ENCODE measurements at places on chromosomes 11 and 22. TPM values are rescaled to one million over a fixed set of nuclear protein-coding genes. Genes with fewer than 3 reads are reported as not detected.

Gene TTC17
- total RNA-seq, result 88.6 TPM

Gene ALDH3B1
- total RNA-seq, result 3.3 TPM

Gene PIH1D2
- 0.42 TPM for total RNA-seq

Gene MS4A15
- total RNA-seq, result not detected

Gene CYTH4
- total RNA-seq, result 9.9 TPM

Gene MS4A4A
- 12.0 TPM for total RNA-seq

Gene AHNAK
- total RNA-seq, result 110 TPM

Gene ACRV1
- total RNA-seq, result not detected

Gene MAJIN
- total RNA-seq, result not detected

Gene CCDC87
- total RNA-seq, result 0.17 TPM

Gene SLC22A8
- total RNA-seq, result not detected

Gene BAIAP2L2
- total RNA-seq, result 0.33 TPM

Gene CCDC73
- total RNA-seq, result 0.23 TPM

Gene YPEL4
- total RNA-seq, result 19.9 TPM

Gene ADAMTS8
- total RNA-seq, result 0.08 TPM

- H3K27ac ChIP-seq, result no peak overlapping the region
- H3K4me1 ChIP-seq, result no peaks in the 10 kb centered on the region
- H3K27me3 ChIP-seq, result peaks cover 3% of the 10 kb centered on the region
- DNase-seq, result no peak
- no peak overlapping the region for H3K4me3 ChIP-seq
Observed at GRCh38 chr22:27204280-27204679, 546.9 kb downstream of the MIAT start.

GRCh38 chr11:19281041-19281440 is 40.3 kb upstream of the E2F8 start:
- H3K4me3 ChIP-seq, result peak overlapping the region; percentile 16
- H3K27ac ChIP-seq, result no peak overlapping the region
- no peaks in the 10 kb centered on the region for H3K27me3 ChIP-seq
- H3K4me1 ChIP-seq, result peaks cover 5% of the 10 kb centered on the region

- no peak for DNase-seq
- no peaks in the 10 kb centered on the region for H3K4me1 ChIP-seq
- H3K27ac ChIP-seq, result no peak overlapping the region
- H3K27me3 ChIP-seq, result no peaks in the 10 kb centered on the region
- no peaks in the 10 kb centered on the region for H3K36me3 ChIP-seq
- no peak overlapping the region for H3K4me3 ChIP-seq
Observed at GRCh38 chr11:127818625-127819024, 768.7 kb downstream of the ETS1 start.

- H3K27me3 ChIP-seq, result no peaks in the 10 kb centered on the region
- H3K4me3 ChIP-seq, result no peak overlapping the region
- no peak overlapping the region for H3K27ac ChIP-seq
- peak; percentile 23 for DNase-seq
- no peaks in the 10 kb centered on the region for H3K4me1 ChIP-seq
Observed at GRCh38 chr11:8008212-8008611, 21.1 kb downstream of the EIF3F start.

GRCh38 chr11:24286238-24286637 is 210.6 kb upstream of the LUZP2 start:
- H3K27ac ChIP-seq, result no peak overlapping the region
- no peaks in the 10 kb centered on the region for H3K36me3 ChIP-seq
- DNase-seq, result no peak
- no peaks in the 10 kb centered on the region for H3K4me1 ChIP-seq
- H3K27me3 ChIP-seq, result no peaks in the 10 kb centered on the region
- no peak overlapping the region for H3K4me3 ChIP-seq

DNA sequence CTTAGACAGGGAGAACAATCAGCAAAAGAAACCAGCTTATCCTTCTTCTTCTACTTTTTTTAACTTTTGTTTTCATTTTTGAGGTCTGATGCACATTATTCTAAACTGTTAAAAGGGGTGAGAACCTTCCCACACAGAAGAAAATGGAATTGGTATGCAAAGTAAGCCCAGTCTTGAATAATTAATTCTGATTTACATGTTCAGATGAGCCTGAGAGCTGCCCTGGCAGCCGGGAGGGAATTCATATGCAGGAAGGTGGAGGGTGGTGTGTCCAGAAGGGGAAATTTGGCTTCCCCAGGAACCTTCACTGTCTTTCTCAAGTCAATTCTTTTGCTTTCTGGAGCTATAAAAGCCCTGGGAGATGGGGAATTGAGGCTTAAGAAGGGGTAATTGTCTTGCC is 181.0 kb downstream of the INSC start:
- H3K27ac ChIP-seq, result no peak overlapping the region
- no peaks in the 10 kb centered on the region for H3K4me1 ChIP-seq
- no peaks in the 10 kb centered on the region for H3K36me3 ChIP-seq

GRCh38 chr11:2774173-2775082 is 74.6 kb upstream of the KCNQ1OT1 start:
- H3K4me1 ChIP-seq, result peaks cover 11% of the 10 kb centered on the region
- no peak overlapping the region for H3K27ac ChIP-seq
- H3K36me3 ChIP-seq, result no peaks in the 10 kb centered on the region
- DNase-seq, result peak; percentile 31
- H3K27me3 ChIP-seq, result no peaks in the 10 kb centered on the region

DNA sequence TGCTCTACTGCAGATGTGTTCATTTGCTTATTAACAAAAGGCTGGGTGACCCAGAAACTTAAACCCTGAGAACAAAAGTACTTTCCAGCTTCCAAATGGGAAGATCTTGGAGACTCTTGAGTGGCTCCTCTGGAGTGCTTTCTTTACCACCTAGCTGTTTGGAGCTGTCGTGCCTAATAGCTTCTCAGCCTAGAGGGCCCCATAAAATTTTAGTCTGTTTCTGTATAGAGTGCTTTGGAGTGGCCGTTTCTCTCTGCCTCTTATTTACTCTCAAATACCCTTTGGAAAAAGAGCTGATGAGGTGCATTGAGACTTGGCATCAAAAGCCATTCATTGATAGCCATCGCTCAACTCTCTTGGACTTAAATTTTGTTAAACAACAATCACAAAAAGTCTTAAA is 50.7 kb downstream of the ZNRF3 start:
- DNase-seq, result no peak
- no peak overlapping the region for H3K4me3 ChIP-seq
- H3K27me3 ChIP-seq, result no peaks in the 10 kb centered on the region
- H3K36me3 ChIP-seq, result no peaks in the 10 kb centered on the region
- H3K4me1 ChIP-seq, result peaks cover 10% of the 10 kb centered on the region

GRCh38 chr22:36365020-36365411 is 22.8 kb downstream of the MYH9 start:
- peak overlapping the region; percentile 77 for H3K27ac ChIP-seq
- H3K27me3 ChIP-seq, result no peaks in the 10 kb centered on the region
- H3K36me3 ChIP-seq, result no peaks in the 10 kb centered on the region

- H3K36me3 ChIP-seq, result no peaks in the 10 kb centered on the region
- no peak overlapping the region for H3K4me3 ChIP-seq
- H3K27ac ChIP-seq, result no peak overlapping the region
Observed at GRCh38 chr22:24025475-24025874, 14.4 kb downstream of the CABIN1 start.

GRCh38 chr11:63404161-63404935 is 34.8 kb downstream of the SLC22A9 start:
- peak overlapping the region; percentile 84 for H3K27ac ChIP-seq
- peak; percentile 44 for DNase-seq
- H3K4me3 ChIP-seq, result no peak overlapping the region

GRCh38 chr11:45494738-45495137 is 170.7 kb downstream of the CHST1 start:
- H3K4me3 ChIP-seq, result no peak overlapping the region
- no peaks in the 10 kb centered on the region for H3K4me1 ChIP-seq
- no peak for DNase-seq

DNA sequence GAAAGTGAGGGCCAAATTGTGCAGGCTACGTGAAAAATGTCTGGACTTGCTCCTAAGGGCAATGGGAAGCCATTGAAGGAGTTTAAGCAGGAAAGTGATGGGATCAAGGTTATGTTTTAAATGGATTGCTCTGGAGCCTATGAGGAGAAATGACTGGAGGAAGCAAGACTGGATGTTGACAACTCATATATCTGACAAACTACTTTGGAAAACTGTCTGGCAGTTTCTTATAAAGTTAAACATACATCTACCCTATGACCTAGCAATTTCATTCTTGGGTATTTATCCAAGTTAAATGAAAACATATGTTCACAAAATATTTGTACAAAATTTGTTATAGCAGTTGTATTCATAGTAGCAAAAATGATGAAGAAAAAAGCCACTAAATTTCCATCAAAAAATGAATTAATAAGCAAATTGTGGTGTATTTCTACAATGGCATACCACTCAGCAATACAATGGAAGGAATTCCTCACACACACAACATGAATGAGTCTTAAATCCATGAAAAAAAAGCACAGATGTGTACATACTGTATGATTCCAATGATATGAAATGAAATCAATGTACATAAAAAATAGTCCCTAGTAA is 24.1 kb downstream of the FZD4 start:
- H3K27ac ChIP-seq, result no peak overlapping the region
- H3K27me3 ChIP-seq, result no peaks in the 10 kb centered on the region

DNA sequence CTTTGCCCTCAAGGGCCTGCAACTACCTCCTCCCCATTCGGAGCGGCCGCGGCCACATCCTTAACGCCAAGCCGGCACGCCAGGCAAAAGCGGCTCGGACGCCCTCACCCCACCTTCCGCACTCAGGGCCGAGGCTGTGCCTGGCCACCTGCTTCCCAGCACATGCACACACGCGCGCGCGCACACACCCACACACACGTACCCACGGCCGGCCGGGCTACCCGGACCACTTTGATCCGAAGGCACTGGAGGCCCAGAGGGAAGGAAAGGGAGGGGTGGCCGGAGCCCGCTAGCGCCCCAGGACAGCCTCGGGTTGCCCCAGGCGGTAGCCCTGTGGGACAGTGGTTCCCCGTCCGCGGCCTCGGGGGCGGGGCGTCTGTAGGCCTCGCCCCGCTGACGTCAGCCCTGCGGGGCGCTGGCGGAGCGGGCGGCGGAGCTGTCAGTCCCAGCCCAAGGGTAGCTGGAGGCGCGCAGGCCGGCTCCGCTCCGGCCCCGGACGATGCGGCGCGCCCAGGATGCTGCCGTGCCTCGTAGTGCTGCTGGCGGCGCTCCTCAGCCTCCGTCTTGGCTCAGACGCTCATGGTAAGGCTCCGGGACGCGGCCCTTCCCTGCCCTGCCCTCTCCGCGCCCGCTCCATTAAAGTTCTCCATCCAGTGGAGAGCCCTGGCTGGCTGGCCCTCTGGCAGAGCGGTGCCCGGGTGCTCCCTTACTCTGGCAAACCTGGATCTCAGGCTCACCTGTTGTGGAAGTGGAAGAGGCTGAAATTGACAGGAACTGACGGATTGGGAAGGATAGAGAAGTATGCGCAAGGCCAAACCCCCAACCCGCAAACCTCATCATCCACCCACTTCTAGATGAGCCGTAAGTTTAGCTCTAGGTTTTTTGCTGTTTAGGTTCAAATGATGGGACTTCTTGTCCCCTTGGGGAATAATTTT is at the start of gene IL10RA:
IL10RA (plus strand) TSS at position 442 of the 935 bp plus-strand sequence; CDS start at position 516, 74 bp downstream.
- no peaks in the 10 kb centered on the region for H3K4me1 ChIP-seq
- H3K36me3 ChIP-seq, result no peaks in the 10 kb centered on the region
- H3K4me3 ChIP-seq, result peak within 1 kb of the TSS; percentile 51

DNA sequence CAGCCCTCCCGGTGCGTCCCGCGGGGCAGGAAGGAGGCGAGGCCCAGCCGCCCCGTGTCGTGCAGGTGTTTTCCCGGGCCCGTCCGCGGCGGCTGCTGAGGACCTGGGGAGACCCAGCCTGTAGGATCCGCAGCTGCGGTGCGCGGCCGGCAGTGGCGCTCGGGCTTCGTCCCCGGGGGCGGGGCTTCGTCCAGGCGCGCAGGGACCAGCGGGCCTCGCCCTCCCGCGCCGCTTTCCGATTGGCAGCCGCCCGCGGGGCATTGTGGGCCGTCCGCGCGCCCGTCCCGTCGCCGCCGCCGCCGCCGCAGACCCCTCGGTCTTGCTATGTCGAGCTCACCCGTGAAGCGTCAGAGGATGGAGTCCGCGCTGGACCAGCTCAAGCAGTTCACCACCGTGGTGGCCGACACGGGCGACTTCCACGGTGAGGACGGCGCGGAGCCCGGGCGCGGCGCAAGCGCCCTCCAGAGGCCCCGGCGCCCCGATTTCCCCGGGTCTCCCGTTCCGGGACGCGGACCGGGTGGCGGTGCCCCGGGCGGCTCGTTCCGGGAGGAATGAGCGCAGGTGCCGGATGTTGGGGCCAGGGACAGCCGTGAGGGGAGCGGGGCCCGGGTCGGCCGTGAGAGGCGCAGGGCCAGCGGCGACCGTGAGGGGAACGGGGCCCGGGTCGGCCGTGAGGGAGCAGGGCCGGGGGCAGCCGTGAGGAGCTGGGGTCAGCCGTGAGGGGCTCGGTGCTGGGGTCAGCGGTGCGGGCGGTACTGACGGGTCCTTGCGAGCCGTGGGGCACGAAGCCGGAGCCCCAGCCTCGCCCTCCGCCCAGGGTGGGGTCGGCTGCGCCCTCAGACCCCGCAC is at the start of gene TALDO1:
TALDO1 (plus strand) TSS at position 307 of the 849 bp plus-strand sequence; CDS start at position 325, 18 bp downstream.
- peak within 1 kb of the TSS; percentile 73 for H3K4me3 ChIP-seq
- no peaks in the 10 kb centered on the region for H3K36me3 ChIP-seq
- H3K27ac ChIP-seq, result peak within 1 kb of the TSS; percentile 56
- H3K27me3 ChIP-seq, result no peaks in the 10 kb centered on the region

- no peaks in the 10 kb centered on the region for H3K36me3 ChIP-seq
- H3K27ac ChIP-seq, result no peak overlapping the region
- H3K4me3 ChIP-seq, result no peak overlapping the region
Observed at GRCh38 chr11:92852229-92852628, 117.2 kb upstream of the MTNR1B start.

- no peak overlapping the region for H3K4me3 ChIP-seq
- no peaks in the 10 kb centered on the region for H3K36me3 ChIP-seq
- no peak for DNase-seq
- peaks cover 7% of the 10 kb centered on the region for H3K4me1 ChIP-seq
- no peak overlapping the region for H3K27ac ChIP-seq
- H3K27me3 ChIP-seq, result no peaks in the 10 kb centered on the region
Observed at GRCh38 chr11:11816511-11817314, 25.1 kb upstream of the USP47 start.

DNA sequence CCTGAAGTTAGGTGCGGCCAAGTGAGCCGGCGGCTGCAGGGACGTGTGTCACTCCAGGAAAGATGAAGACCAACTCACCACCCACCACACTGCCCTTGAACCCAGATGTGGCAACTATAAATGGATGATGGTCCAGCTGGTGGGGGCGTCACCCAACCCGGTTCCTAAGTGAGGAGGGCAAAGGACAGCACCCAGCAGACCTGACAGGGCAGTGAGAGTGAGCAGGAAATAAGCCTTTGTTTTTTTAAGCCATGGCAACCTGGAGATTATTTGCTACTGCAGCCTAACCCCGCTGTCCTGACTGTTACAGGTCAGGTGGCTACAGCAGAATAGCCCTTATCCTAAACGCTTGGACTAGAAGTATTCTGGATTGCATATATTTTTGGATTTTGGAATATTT is 228.9 kb downstream of the CTTN start:
- H3K4me1 ChIP-seq, result peaks cover 4% of the 10 kb centered on the region
- H3K27ac ChIP-seq, result no peak overlapping the region
- H3K4me3 ChIP-seq, result no peak overlapping the region

- no peak for DNase-seq
- H3K4me3 ChIP-seq, result no peak overlapping the region
- H3K36me3 ChIP-seq, result no peaks in the 10 kb centered on the region
- H3K27me3 ChIP-seq, result no peaks in the 10 kb centered on the region
- H3K4me1 ChIP-seq, result no peaks in the 10 kb centered on the region
Observed at GRCh38 chr11:46106530-46107407, 14.5 kb downstream of the PHF21A start.

Data from liver (tissue), 10 donors.